ENCODE measurements at places on chromosomes 11 and 22. TPM values are rescaled to one million over a fixed set of nuclear protein-coding genes. Genes with fewer than 3 reads are reported as not detected.

GRCh38 chr11:120384476-120384875, 48.3 kb downstream of the ARHGEF12 start:
- no peak overlapping the region for H3K4me3 ChIP-seq
- no peaks in the 10 kb centered on the region for H3K27me3 ChIP-seq
- no peak for DNase-seq
- H3K36me3 ChIP-seq: 0 out of 2 replicates have a peak, but pooled peaks cover 3% of the 10 kb centered on the region
- H3K4me1 ChIP-seq: 0 out of 2 replicates have a peak, but pooled peaks cover 8% of the 10 kb centered on the region

The CNTN5 gene
- not detected for total RNA-seq

The B3GAT1 gene
- not detected for total RNA-seq

The PDGFD gene
- 6.1 TPM for total RNA-seq

DNA sequence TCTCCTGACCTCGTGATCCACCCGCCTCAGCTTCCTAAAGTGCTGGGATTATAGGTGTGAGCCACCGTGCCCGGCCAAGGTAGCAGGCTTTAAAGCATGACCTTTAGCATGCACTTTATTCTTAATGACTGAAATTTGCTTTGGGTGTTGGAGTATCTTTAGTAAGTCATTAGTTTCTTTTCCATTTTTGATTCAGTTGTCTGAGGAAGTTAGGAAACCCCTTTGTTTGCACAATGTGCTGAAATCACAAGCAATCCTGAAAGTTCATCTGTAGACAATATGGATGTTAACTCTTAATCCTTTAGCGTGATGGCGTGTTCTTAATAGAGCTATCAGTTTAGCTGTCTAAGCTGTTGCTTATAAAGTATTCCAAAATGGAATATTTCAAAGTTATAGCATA, 16.8 kb downstream of the SDHD start:
- H3K4me3 ChIP-seq: no peak overlapping the region
- H3K27me3 ChIP-seq: no peaks in the 10 kb centered on the region
- H3K4me1 ChIP-seq: no peaks in the 10 kb centered on the region
- no peak for DNase-seq

The OR52H1 gene
- total RNA-seq: not detected

- H3K27ac ChIP-seq: peak overlapping the region; percentile 75
- no peak for DNase-seq
- no peaks in the 10 kb centered on the region for H3K27me3 ChIP-seq
- peaks cover 40% of the 10 kb centered on the region for H3K4me1 ChIP-seq
These were observed 1.1 kb downstream of the CSTF3 start for GRCh38 chr11:33160136-33160535.
